LNCaP clone FGC (cell line): ENCODE measurements at places on chromosomes 5 and 9.

- no peak for DNase-seq
Observed at GRCh38 chr5:160152287-160152686, 33.0 kb upstream of the PWWP2A start.

DNA sequence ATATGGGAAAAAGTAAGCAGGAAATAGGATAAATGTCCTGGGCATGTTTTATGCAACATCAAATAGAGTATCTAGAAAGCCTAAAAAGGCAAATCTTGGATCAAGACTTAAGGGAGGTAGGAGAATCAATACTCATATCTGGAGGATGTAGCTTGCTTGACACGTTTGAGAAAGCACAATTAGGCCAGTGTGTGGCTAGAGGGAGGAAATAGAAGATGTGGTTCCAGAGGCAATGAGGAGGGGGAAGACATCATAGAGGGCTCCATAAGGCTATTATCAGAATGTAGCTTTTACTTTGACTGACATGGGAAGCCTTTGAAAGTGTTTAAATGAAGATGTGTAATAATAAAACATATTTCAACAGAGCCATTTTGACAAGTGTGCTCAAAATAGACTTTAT lies 200.7 kb upstream of the CDH12 start:
- no peak for DNase-seq

GRCh38 chr5:128216860-128217531 lies 133.4 kb downstream of the SLC12A2 start:
- no peak for DNase-seq

- DNase-seq = no peak
Observed at GRCh38 chr5:165130656-165131055, 1625.2 kb downstream of the MAT2B start.

DNA sequence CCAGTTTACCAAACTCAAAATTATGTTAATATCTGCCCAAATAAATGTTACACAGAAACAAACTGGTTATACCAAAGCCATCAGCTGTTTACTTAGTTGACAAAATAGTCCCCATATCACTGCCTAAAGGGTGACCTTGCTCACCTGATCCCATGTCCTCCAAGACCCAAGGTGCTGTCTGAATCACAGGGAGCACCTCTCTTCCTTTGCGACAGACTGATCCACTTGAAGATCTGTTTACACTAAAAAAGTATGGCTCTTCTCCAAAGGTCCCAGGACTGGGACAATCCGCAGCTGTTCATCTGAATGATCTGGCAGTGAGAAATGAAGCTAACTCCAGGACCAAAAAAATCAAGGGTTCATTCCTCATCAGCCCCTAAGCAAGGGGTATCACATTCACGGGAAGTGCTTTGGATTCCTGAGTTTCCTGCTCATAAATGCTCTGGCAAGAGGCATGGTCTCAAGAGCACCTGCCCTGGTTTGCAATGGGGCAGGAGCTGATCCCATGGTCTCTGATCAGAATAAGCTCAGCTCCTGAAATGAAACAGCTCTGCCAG lies 5.0 kb downstream of the PRUNE2 start:
- DNase-seq = no peak

DNA sequence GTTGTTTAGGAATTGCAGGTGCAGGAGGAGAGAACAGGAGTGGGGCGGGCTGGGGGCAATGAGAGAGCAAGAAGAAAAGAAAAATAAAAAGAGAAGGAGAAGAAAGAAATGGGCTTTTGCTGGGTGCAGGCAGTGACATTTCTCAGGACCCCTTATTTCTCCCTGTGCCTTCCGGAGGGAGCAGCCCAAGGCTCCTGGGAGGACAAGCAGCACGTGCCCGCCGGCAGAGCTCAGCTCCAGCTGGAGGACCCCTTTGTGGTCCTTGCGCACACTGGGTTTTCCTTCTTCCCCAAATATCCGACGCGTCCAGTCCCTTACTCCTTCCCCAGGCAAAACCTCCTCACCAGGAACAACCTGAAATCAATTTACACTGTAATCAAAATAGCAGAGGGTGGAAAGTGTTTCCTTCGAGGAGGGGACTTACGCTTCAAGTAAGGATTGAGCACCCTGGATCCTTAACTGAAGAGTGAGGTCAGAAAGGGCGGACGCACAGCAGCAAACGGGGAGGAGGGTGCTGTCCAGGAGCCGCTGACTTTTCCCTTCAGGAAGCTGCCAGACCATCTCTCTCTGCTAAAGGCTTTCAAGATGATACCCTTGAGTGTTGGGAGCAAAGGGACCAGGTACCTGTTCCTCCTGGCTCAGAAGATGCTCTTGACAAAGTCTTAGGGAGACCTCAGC lies 2.1 kb downstream of the BTNL9 start:
- no peak for DNase-seq

DNA sequence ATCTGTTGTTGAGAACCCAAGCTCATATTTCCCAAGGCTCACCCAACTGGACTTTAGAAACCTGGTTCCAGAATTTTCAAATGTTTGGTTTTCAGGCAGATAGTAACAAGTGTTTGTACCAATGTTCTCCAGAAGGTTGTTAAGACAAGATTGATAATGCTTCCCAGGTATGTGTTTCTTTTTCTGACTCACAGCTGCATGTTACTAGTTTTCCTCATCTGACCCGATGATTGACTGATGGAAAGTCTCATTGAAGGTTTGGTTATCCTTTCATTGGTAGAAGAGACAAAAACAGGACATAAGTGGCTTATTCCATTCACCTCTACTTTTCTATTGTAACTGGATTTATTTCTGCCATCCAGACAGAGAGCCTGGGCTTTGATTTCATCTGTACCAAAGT lies 10.4 kb downstream of the BASP1 start:
- no peak for DNase-seq

DNA sequence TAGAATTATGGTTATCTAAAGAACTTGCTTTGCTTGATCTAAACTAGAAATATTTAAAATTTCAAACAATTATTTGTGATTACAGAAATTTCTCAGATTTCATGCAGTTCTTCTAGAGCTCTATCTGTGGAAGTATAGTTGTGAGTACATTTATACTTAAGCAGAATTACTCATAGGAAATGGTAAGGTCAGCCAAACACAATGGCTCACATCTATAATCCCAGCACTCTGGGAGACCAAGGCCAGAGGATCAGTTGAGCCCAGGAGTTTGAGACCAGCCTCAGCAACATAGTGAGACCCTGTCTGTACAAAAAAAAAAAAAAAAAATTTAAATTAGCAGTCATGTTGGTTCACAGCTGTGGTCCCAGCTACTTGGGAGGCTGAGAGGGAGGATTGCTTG lies 71.0 kb downstream of the INVS start:
- no peak for DNase-seq

DNA sequence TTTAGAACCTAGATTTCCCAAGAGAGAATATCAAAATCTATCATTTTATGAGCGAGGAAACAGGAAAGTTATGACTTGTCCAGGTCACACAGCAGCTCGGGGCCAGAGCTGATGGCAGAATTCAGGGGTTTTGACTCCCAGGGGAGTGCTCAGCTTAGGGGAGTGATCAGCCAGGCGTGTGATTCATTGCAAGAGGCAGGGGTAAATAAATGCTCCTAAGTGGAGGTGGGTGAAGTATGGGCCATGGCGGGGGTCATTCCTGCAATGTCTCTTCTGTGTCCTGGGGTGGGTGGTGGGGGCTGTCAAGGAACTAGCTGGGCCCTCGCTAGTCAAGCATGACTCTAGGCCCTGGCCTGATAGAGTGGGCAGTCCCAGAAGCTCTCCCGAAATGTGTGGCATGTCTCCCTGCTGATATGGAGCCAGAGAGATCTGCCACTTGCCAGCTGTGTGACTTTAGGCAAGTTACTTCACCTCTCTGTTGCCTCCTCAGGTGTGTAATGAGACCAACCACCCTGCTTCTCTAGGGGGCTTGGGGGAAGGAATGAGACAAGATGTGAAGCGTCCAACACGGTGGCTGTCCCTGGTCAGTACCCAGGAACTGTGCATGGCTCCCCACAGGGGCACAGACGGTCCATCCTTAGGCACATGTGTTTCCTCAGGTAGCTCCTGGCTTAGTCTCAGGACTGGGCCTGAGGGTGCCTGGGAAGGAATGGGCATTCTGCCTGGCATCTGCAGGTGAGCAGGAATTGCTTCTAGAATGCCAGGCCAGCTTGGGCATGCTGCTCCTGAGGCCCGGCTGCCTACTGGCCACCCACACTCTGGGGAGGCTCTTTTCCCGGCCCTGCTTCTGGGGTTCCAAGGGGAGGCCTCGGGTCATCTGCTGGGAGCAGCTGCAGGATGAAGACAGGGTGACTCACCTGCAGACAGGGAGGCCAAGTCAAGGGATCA lies 36.5 kb upstream of the SH3PXD2B start:
- no peak for DNase-seq
